ENCODE measurements at places on chromosomes 16 and 17. TPM values are rescaled to one million over a fixed set of nuclear protein-coding genes. Genes with fewer than 3 reads are reported as not detected.

Gene JUP
- total RNA-seq, result 3.8 TPM

Gene CMTM1
- total RNA-seq, result 3.2 TPM

Gene BOLA2
- 20.3 TPM for total RNA-seq

Gene COG8
- total RNA-seq, result 42.3 TPM

Gene ACSM2B
- not detected for total RNA-seq

Gene EPX
- not detected for total RNA-seq

Gene SOX9
- total RNA-seq, result not detected

All from melanocyte of skin (primary cell).